ENCODE measurements at places on chromosomes 7 and 10.

GRCh38 chr10:82801289-82801688, 926.3 kb downstream of the NRG3 start:
- no peak for DNase-seq

DNA sequence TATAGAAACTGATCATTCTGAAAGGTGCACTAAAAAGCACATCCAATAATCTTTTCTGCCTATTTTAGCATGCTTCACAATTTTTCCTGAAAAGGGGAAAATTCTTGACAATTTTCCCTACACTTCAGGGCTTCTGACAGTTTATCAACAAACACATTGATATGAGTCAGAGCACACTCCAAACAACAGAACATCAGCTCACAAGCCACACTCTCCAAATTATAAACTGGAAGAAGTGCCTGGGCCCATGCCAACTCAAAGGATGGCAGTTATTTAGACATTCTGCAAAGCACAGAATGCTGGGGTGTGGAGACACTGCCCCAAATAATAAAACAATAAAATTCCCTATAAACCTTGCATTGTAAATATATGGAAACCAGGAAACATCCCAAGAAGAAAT, 90.8 kb downstream of the ELAPOR2 start:
- DNase-seq, result no peak

- no peak for DNase-seq
These were observed 27.5 kb downstream of the PTPRE start for GRCh38 chr10:127934383-127934782.

DNA sequence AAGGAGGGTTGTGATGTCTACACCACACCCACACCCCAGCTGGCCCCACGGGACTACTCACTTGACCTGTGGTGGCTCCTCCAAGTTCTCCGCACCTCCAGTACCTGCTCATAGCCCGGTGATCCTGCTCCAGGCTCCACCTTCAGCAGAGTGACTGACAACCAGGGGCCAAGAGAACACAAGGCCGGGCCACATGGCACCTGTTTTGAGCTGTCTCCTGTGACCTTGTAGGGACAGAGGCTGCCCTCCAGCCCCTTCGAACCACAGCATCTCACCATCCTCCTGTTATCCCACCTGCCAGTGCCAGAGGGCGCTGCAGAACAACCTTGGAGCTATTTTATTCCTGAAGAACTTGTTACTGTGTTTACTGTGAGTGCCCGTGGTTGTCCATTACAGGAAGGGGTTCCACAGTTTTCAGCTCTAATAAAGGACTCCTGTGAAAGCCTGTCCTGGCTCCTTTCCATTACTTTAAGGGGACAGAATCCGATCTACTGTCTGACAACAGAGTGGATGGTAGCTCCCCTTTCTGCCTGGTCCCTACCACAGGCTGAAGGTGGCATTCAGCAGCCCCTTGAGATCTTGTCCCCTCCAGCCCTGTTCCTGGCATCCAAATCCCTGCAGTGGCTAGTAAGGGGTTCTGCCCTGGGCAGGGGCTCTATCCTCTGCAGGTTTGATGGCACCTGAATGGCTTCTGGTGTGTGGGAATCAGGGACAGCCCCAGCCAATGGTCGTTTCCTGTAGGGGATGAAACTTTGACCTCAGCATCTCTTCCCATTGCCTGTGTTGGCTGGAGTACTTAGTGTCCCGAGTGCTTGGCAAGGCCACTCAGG, 50.8 kb downstream of the C10orf120 start:
- DNase-seq, result no peak

DNA sequence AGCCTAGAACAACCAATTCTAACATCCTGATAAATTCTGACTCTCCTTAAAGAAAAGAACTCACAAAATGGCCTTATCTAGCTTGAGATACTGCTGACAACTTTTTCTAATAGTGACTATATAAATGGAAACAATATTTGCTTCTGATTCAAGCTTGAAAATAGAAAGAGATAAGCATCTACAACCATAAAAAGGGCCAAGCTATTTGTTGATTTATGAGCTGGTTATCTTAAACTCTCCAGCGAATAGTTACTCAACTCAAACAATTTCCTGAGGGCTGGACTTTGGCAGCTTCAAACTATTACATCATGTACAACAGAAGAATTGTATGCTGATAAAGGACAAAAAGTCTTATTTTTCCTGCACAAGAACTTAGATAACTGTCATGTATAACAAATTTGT, 4.6 kb downstream of the USP54 start:
- DNase-seq, result no peak

- DNase-seq, result no peak
These were observed 547.4 kb downstream of the ZWINT start for GRCh38 chr10:55813451-55814170.

DNA sequence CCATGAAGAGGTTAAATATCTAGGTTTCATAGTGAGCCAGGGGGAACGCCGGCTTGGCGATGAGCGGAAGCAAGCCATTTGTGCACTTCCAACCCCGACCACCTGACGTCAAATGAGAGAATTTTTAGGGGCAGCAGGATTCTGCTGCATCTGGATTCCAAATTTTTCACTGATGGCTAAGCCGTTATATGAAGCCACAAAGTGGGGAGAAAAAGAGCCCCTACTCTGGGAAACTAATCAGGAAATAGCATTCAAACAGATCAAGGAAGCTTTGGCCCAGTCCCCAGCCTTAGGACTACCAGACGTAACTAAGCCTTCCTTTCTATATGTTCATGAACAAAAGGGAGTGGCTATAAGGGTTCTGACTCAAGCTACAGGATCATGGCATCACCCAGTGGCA, 12.9 kb upstream of the ADCK2 start:
- DNase-seq, result no peak

- no peak for DNase-seq
These were observed 108.0 kb downstream of the SDK1 start for GRCh38 chr7:3408814-3409595.

- no peak for DNase-seq
These were observed 239.0 kb downstream of the DIP2C start for GRCh38 chr10:450463-450862.

GRCh38 chr7:8783229-8783628, 349.8 kb downstream of the NXPH1 start:
- no peak for DNase-seq

GRCh38 chr10:63365976-63366765, 99.6 kb downstream of the JMJD1C start:
- no peak for DNase-seq
